ENCODE measurements at places on chromosomes 6 and 20.

GRCh38 chr6:119209452-119210205, 131.2 kb upstream of the FAM184A start:
- DNase-seq = no peak

DNA sequence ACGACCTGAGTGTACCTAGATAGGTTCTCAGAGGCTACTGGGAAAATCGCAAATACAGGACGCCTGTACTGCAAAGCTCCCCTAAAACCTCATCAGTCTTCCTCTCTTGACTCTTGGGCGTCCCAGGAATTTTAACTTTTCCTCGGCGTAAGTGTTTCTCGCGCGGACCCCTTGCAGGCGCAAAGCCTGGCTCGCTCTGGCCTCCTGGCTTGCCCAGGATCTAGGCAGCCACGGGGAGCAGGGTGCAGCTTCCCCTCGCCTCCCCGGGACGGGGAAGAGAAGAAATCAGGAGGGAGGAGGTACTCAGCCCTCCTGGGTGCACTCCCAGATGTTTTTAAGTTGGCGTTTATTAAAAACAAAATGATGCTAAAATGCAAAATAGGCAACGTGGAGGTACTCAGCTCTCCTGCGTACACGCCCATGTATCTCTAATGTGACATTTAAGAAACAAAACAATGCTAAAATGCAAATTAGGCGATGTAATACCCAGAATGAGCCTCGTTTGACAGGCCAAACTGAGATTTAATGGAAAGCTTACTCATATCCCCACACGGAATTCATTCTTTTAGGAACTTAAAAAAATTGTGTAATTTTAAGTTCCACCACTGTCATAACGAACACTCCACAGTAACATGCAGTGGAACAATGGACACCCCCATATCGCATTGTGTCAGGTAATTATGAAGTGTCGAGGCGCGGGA, 1.6 kb upstream of the SOBP start:
- no peak for DNase-seq

DNA sequence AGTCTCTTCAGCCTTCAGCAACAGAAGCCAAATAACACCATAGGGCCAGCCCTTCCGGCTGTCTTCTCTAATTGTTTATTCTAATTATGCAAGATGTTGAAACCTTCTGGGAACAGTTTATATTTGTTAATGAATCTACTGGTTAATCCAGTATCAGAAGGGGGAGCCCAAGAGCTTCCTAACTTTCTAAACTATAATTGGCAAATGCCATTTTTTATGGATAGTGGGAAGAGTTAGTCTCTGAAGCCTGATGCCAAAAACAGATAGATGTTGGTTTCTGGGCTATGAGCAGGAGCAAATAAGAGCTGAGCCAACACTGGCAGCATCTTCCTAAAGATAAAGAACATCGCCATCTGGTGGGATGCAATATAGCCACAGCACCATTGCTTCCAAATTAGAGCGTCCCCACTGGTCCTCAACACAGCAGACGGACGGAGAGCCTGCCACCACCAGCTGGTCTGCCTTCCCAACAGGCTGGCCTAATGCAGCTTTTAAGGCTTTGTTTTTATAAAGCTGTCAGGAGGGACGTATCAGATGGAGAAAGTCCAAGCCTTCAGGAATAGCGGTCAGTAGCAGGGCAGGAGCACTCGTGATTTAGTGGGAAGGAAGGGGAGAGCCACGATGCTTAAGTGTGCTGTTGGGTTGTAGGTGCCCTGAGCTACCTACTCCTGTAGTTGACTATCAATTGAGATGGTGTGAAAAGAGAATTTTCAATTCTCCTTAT, 118.8 kb downstream of the RALGAPA2 start:
- peak; percentile 8 for DNase-seq

- no peak for DNase-seq
Observed at GRCh38 chr20:51930775-51931174, 128.5 kb upstream of the SALL4 start.

DNA sequence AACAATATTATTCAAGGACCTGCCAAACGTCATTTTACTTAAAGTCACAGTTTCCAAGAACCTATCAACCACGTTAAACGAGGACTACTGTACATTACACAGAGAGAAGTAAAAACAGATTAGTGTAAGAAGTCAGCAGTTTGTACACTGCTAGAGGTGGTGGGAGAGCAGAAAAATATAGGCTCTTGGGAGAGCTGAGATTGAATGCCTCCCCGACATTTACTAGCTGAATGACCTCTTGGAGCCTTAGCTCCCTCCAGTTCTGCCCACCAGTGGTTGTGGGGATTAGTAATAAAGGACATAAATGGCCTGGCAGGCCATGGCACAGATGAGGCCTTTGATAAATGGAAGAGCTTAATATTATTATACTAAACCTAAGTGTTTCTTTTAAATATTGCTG, 161.4 kb downstream of the UBE3D start:
- DNase-seq = no peak

GRCh38 chr6:157806131-157806855, 16.8 kb upstream of the SNX9 start:
- DNase-seq = no peak

DNA sequence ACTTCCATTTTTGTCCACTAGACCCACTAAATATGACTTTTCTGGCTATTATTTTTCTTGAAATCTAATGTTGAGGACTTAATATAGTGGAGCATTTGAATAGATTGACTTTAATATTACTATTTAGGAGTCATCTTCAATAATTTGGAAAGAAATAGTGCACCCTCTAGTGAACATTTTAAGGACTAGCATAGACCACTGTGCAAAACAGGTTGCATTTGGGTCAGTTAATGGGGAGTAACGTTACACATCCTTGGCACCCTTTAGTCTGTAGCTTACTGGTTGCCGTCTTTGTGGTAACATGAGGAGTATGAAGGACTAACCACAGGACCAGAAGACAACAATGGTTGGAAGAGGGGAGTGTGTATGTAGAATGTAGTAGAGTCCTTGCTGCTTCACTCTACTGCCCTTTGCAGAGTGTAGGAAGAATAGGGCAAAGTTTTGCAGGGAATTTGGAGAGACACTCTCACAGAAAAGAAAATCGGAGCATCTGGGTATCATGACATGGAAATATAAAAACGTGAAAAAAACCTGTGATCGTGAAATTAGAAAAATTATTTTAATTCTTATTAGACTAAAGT, 25.2 kb downstream of the RFPL4B start:
- no peak for DNase-seq

GRCh38 chr6:45545416-45545815, 167.7 kb upstream of the SUPT3H start:
- DNase-seq = no peak

DNA sequence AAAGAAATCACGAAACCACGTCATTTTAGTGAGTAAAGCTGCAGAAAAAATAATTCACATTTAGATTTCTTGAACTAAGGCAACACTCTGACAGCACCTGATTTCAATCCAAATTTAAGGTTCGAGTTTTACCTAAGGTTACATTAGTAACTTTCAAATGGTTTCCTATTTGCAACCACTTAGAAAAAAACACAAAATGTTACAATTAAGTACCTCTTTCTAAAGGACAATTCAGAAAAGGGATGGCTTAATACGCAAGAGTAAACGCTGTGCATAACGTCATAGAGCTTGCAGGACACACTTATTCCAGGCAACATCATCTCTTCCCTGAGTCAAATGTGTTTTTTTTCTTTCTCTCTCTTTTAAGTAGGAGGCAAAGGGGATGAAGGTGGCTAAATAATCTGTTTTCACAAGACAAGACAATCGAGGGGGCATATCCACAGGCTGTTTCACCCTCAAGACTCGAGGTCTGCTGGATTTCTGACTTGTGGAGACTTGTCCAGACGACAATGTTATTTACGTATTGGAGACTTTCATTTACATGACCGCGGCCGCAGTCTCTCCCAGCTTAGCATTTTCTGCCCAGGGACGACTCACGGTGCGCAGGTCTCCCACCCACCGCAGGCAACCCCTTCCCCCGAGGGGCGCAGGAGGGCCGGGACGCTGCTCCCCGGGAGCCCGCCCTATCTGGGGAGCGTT, 86.0 kb downstream of the SESN1 start:
- no peak for DNase-seq

DNA sequence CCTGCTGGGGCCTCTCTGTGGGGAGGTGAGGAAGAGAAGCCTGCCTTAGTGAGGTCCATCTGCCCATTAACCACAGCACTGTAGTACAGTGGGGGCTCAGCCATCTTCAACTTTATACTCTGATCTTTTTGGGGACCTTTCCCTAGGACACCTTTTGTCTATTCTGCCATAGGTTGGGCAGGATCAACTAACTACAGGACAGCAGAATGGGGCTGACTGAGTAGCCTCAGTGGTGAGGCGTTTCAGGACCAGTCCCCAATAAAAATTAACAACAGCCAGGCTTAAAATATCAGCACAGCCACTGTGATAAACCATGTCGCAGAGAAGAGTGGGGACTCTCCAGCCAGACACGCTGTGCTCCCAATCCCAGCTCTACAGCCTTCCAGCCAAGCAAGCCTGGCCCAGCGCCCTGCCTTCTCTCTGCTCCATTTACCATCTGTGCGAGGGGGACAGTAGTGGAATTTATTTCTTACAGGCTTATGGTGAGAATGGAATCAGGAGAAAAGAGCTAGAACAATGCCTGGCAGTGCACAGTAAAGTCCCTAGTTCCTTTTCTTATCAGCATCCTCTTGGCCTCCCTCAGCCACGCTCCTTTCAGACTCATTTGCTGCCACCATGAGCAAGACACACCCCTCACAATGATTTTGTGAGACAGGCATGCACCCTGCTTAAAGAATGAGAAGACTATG, 75.5 kb downstream of the SLC22A23 start:
- no peak for DNase-seq

GRCh38 chr6:305371-306206, 13.3 kb downstream of the DUSP22 start:
- no peak for DNase-seq
